ENCODE measurements at places on chromosomes 6 and 20.
A peak's percentile ranks its signal among the peaks of the same experiment; 100 is the strongest.

GRCh38 chr6:44456070-44456965 is 68.8 kb downstream of the CDC5L start:
- peak; percentile 30 for DNase-seq

DNA sequence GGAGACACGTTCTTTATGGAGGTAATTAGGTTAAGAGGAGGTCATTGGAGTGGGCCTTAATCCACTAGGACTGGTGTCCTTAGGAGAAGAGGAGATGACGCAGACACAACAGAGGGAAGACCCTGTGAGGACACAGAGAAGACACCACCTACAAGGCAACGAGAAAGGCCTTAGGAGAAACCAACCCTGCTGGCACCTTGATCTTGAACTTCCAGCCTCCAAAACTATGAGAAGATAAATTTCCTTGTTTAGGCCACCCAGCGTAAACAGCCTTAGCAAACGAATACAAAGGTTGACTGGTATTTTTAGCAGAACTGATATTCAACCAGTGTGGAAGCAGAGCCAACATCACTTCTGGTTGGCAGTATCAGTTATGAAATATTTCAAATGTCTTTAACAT is 75.2 kb downstream of the GFOD1 start:
- no peak for DNase-seq

- DNase-seq = no peak
Measured at GRCh38 chr6:163128324-163128723, 286.2 kb upstream of the QKI start.

DNA sequence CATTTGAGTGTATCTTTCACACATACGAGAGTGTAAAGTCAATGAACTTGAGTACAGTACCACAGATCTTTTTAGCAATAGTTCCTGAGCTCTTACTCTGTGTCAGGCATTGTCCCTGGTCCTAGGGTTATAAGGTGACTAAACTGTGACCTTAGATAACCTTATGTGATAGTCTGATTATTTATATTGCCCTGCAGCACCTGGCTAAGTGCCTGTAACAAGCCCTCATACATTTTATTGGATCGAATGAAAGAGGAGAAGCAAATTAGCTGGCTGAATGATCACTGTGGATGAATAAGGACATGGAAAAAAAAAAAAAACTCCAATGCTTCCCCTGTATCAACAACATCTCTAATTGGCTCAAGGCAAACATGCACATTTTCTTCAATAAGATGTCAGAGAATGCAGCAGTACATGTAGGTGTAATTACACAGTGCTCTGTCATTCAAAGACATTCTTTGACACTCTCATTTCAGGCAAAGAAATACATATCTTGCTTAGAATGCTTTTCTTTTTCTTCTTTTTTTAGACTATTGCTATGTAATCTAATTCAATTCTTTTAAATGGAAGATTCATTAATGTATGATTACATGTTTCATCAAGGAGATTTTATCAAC is 153.4 kb downstream of the PHACTR1 start:
- DNase-seq = no peak

DNA sequence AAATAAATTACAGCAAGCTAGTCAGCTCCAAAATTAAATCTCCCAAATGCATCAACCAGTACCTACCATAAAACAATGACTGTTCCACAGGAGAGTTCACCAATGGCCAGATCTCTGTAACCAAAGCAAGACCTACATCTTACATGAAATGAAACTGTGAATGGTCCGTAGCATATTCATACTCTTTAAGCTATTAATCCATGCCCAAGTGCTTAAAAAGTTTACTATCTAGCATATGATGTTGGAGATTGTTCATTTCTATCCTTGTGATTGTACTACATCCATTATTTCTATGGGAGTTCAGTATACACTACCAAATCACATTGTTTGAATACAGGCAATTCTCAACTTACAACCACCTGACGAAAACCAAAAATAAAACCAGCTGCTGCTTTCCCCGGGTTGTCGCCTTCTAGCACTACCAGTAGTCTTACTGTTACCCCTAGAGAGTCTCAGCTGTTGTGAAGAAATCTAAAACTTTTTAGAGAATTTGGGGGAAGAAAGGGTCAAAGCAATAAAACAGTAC is 38.0 kb downstream of the HIVEP2 start:
- no peak for DNase-seq

GRCh38 chr6:97291896-97292295 is 8.9 kb upstream of the MMS22L start:
- DNase-seq = no peak

GRCh38 chr6:91352878-91353277 is 766.0 kb upstream of the MAP3K7 start:
- no peak for DNase-seq

- DNase-seq = no peak
Measured at GRCh38 chr6:11804701-11805100, 26.1 kb upstream of the ADTRP start.

DNA sequence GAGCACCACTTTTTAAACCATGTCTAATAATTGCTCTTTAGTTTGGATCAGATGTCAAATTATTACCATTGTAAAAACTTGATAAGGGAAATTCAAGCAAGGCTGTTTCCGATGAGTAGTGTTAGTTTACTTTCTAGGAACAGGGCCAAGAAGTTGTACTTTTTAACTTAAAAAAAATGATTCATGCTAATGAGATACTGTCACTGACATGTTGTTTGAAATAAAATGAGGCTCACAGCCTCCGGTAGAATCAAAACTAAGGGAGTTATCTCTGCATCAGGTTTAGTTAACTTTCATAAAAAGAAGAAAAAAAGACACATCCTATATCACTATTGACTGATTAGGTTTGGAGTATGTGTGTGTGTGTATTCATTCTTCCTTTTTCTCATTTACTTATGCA is 55.2 kb upstream of the SUPT3H start:
- DNase-seq = no peak

- no peak for DNase-seq
Measured at GRCh38 chr20:47489448-47489872, 12.2 kb upstream of the NCOA3 start.

- DNase-seq = no peak
Measured at GRCh38 chr20:37297066-37297736, 7.7 kb downstream of the MANBAL start.

GRCh38 chr6:127976111-127976510 is 75.3 kb upstream of the THEMIS start:
- no peak for DNase-seq

GRCh38 chr6:27494103-27494502 is 21.2 kb upstream of the ZNF184 start:
- no peak for DNase-seq

GRCh38 chr6:123777563-123777962 is 26.1 kb upstream of the NKAIN2 start:
- peak; percentile 6 for DNase-seq

DNA sequence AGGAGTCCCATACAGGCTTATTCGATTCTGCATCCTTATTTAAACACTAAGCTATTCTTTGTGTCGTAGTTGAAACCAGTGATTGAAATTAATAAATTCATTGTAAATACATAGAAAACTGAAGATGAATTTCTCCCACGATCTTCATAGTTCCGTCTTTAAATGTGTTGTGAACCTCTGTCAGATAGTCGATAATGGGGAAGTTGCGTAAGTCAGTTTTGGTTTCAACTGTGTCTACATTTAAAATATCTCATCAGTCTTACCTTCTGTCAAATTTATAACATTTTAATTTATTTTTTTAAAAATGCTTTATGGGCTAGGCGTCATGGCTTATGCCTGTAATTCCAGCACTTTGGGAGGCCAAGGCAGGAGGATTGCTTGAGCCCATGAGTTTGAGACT is 12.7 kb downstream of the STX11 start:
- no peak for DNase-seq

DNA sequence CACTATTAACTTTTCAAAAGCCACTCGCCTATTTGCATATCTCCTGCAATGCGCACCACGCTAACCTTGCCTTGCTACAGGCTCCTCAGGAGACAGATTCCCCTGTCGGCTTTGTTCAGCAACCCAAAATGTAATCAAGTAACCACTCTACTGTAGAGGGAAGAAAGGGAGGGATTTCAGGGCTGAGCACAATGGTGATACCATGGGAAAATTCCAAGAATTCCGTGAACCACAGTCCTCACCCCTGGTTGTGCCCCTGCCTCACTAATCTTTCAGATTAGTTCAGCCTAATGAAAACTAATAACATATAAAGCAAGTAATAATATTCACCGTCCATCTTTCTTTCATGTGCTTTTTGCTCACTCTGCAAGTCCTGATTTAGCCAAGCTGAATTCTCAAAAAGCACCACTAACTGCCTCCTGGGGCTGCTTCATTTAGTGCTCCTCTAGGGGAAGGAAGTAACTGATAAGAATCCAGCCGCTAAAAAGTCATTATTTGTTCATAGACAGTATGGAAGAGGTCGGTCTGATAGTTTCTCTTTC is 6.6 kb downstream of the CITED2 start:
- DNase-seq = no peak

- no peak for DNase-seq
Measured at GRCh38 chr6:45563041-45563440, 185.3 kb upstream of the SUPT3H start.

GRCh38 chr6:155142168-155143028 is 121.4 kb upstream of the CLDN20 start:
- DNase-seq = no peak

- no peak for DNase-seq
Measured at GRCh38 chr6:166908811-166909210, 47.5 kb downstream of the RNASET2 start.

- no peak for DNase-seq
Measured at GRCh38 chr6:29489286-29489685, 1.5 kb upstream of the MAS1L start.

DNA sequence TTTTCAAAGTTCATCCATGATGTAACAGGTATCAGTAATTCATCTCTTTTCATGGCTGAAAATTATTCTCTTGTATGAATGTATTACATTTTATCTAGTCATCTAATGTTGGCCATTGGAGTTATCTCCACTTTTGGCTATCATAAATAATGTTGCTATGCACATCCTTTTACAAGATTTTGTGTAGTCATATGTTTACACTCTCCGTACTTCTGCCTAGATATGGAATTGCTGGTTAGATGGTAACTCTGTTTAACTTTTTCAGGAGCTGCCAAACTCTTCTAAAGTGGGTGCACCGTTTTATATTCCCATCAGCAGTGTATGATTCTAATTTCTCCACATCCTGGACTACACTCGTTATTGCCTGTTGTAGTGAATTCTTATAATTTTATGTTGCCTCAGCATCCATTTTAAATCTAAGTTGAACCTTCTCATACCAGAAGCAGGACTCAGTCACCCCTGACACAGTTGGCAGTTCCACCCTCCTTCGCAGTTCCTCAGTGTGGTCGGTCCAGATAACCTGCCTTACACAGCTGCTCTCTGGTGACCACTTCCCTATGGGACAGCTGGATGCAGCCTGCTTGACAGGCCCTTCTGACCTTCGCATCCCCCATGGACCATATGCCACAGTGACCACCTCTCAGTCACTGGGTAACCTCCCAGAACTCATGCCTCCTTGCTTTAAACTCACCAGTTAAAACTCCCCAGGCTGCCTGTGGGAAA is 33.9 kb downstream of the KIZ start:
- no peak for DNase-seq

GRCh38 chr6:18328070-18328469 is 59.1 kb upstream of the RNF144B start:
- DNase-seq = no peak

All from NCI-H446 treated with DMSO at 0.1 percent for 48 hours (cell line).